ENCODE measurements at places on chromosomes 2 and 18.

GRCh38 chr18:3663870-3664512, 214.0 kb downstream of the TGIF1 start:
- no peak for DNase-seq

GRCh38 chr2:230312638-230313037, 14.4 kb upstream of the SP140L start:
- no peak for DNase-seq

DNA sequence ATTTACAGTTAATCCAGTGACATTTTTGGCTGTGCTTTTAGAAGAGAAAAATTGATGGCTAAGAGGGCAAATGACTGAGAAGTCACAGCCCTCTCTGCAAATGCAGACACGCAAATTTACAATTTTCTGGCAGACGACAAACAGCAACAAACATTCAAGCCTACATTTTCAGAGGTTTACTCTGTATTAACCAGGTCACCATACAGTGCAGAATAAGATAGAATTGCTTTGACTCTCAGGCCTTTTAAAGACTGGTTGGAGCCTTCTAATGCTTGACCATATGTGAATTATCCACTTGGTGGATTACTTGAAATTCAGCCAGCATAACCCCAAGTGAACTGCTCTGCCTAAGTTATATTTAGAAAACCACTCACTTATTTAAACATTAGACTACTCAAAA, 280.9 kb upstream of the STON1 start:
- DNase-seq, result no peak

DNA sequence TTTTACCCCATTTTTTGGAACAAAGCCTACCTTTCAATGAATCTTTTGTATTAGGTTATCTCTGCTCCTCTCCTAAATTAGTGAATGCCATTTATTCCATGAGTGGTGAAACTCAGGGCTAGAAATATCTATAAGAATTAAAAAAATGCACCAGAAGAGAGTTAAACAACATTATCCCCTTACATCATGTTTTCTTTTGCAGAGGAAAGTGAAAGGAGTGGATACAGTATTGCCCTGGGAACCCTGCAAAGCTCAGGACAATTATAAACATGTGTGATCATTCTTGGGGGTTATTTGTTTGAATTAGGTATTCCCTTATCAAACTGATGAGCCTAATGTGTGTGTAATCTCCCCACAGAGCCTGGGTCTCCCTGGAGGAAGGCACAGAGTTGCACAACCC, 559.2 kb downstream of the RNF144A start:
- DNase-seq, result no peak

- DNase-seq, result no peak
These were observed 80.3 kb downstream of the DYNAP start for GRCh38 chr18:54671291-54671881.

- no peak for DNase-seq
These were observed 34.0 kb upstream of the SLC8A1 start for GRCh38 chr2:40485854-40486253.

- DNase-seq, result no peak
These were observed 57.4 kb downstream of the TRPM8 start for GRCh38 chr2:233974530-233975071.

GRCh38 chr2:176419591-176420071, 150.4 kb downstream of the MTX2 start:
- no peak for DNase-seq

- no peak for DNase-seq
These were observed 98.7 kb downstream of the EPHA4 start for GRCh38 chr2:221473451-221473850.

- DNase-seq, result no peak
These were observed 184.1 kb downstream of the ACKR3 start for GRCh38 chr2:236753606-236754270.

DNA sequence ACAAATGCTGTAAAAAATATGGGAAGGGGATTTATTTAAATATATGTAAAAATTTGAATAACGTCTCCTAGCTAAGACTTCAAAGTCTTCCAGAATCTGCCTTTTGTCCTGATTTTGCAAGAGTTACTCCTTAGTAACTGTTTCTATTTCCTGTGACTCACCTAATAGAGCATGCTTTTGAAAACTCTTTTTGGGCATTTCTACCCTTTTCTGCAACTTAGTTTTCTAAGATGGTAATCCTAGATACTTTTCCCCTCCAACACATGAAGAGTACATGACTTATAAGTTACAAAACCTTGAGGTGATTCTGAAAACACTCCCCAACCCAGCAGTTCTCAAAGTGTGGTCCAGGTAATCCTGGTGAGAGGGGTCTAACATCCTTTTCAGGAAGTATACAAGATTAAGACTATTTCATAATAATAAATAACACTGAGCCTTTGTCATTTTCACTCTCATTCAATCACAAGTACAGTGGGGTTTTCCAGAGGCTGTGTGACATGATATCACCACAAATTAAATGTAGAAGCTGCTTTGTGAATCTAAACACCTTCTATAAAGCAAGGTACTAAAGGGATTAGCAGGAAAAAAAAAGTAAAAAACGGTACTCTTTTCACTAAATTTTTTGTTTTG, 31.9 kb downstream of the PPP4R3B start:
- no peak for DNase-seq

All from nucleus accumbens (tissue), 56 donors.